ENCODE measurements at places on chromosomes 13 and 19.

DNA sequence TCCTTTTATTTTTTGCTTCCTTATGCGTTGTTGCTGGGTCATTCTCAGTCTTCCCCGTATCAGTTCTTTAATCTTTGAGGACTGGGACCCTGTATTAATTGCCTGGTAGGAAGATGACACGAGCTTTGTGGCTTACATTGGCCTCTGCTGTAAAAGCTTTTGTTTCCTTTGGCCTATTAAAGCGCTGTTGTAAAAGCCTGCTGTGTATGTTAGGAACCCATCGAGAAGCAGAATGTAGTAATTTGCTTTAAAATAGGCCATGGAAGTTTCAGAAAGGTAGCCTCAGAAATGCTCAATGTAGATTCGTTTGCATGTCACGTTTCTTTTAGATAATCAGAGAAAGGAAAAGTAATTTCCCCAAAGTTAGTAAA is 257.5 kb upstream of the STARD13 start:
- no peak for DNase-seq

DNA sequence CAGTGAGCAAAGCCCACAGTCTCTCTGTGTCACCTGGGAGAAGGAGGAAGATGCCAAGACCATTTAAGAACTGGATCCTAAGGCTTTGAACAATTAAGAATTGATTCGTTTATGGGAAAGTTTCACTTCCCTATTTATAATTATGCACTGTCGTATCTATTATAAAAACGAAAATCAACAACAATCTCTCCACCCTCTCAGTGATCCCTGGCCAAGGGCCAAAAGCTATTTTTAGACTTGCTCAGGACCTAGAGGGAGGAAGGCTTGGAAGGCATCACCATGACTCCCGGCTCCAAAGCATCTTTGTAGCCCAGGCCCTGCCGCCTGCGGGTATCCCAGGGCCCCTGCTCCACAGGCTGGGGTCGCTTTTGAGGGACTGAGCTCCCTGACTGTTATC is 1.3 kb downstream of the RHPN2 start:
- DNase-seq: no peak

DNA sequence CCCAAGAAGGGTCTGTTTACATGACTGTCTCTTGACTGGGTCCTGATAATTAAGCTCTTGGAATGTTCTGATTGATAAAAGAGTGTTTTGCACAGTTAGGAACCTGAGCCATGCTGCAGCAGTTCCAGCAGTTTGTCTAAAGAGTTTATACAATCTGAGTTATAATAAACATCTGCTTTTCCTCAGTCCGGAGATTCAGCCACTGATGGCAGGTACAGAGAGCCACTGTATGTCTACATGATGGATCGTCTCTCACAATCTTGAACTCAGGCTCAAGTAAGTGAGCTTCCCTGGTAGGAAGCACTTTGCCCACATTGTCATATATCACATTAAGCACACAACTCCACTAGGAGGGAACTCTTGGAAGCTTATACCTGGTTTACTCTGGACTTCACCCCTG is 84.3 kb downstream of the UGGT2 start:
- DNase-seq: no peak

- DNase-seq: no peak
Measured at GRCh38 chr13:110012102-110012739, 225.8 kb upstream of the IRS2 start.

DNA sequence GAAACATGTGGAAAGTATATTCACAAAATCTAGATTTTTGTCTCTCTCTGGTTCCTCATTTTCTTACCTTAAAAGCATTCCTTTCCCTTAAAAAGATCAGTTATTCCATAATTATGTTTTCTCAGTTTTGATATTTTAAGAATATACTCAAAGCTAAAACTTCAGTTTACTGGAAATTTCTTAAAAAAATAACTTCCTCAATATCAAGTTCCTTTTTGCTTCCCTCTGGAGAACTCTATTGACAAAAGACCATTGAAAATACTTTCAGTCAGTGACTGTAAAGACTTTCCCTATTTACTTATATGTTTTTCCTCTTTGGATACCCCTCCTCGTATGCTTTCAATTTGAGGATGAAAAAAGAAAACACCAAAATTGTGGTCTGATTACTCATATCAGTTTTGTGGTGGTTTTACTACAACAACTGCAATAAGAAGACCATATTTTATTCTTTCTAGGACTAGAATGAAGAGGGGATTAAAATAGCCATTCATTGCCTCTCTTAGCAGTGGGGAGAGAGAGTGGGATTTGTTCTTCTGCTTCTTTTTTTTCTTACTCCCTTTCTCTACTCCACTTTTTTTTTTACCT is 113.2 kb downstream of the ESD start:
- DNase-seq: no peak

DNA sequence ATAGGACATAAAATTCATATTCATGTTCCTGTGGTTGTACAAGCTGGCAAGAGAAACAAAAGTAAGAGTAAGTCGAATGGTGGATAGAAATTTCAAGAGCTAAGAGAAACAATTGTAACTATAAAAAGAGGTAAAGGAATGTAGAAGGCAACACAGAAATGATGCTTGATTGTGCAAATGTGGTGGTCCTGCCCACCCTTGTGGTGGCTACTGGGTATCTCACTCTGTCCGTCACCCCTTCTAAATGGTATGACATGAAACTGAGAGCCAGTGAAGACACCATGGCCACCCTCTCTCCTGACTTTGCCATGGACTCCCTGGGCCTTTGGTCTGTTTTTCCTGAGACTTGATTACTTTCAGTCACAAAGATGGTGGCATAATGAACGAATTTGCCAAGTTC is 925.9 kb upstream of the SLITRK6 start:
- no peak for DNase-seq

GRCh38 chr19:8340341-8341096 is 2.5 kb downstream of the KANK3 start:
- DNase-seq: no peak

- DNase-seq: no peak
Measured at GRCh38 chr13:51781246-51782022, 22.5 kb downstream of the DHRS12 start.

- DNase-seq: no peak
Measured at GRCh38 chr13:102680842-102681740, 13.8 kb downstream of the METTL21C start.

GRCh38 chr13:51249255-51249654 is 27.1 kb downstream of the FAM124A start:
- DNase-seq: no peak

DNA sequence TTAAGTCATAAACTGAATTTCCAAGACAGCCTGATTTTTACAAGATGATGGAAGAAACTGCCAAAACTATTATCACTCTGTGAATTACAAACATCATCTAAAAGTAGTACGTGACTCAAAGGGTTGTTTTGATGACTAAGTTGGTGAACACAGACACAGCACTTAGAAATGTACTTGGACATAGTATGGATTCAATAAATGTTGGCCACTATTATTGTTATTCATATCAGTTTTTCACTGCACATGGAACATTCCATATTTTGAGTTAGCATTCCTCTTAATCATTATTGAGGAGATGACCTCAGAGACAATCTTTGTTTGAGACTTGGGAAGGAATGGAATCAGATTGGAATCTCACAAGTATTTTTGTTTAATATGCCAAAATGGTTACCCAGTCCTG is 172.9 kb downstream of the OXGR1 start:
- DNase-seq: no peak

- DNase-seq: no peak
Measured at GRCh38 chr19:36572593-36573019, 486 bp downstream of the ZNF529 start.

GRCh38 chr13:102913914-102914313 is 68.1 kb downstream of the ERCC5 start:
- no peak for DNase-seq

DNA sequence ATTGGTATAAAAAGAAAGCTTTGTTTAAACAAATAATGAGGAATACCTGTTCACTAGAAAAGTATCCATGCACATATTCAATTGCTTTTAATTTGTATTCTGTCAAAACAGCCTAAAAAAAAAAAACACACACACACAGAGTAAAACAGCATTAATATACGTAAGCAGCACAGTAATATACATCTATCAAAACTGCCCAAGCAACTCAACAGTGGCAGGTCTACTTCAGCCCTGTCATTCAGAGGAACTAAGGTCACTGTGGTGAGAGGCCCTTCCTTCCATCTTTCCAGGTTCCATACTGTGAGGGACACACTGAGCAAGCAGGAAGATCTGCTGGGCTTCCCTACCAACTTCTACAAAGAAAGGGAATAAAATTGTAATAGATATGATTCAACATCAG is 3.8 kb downstream of the PROSER1 start:
- DNase-seq: no peak

- no peak for DNase-seq
Measured at GRCh38 chr13:90793261-90793820, 554.1 kb upstream of the MIR17HG start.

GRCh38 chr19:33440682-33441081 is 67.2 kb downstream of the CEBPG start:
- DNase-seq: no peak

GRCh38 chr19:36775768-36776167 is 3.2 kb upstream of the ZNF850 start:
- no peak for DNase-seq

DNA sequence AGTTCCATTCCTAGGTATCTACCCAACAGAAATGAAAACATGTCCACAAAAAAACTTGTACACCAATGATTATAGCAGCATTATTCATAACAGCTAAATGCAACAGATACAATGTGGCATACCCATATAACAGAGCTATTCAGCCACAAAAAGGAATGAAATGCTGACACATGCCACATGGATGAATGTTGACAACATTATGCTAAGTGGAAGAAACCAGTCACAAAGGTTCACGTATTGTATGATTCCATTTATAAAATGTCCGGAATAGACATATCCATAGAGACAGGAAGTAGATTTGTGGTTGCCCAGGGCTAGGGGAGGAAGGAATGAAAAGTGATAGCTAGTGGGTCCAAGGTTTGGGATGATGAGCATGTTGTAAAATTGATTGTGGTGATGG is 10.8 kb downstream of the CRYL1 start:
- no peak for DNase-seq

DNA sequence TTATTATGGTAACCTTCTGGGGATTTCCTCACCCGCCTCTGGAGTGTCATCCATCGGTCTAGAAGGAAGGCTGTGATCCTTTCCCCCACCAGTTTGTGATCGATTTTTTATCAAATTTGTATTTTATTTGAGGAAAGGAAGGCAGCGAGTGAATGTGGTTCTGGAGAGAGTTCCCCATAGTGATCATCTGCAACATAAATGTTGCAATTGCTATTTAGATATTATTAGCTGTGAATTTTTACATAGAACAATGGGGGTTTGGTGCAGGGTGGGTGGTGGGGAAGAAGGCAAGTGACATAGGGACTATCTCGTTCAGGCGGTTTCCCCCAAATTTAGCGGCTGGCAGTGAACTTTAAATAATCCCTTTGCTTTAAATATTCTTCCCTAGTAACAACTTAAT is 1.2 kb downstream of the CDK8 start:
- DNase-seq: no peak

- DNase-seq: no peak
Measured at GRCh38 chr13:21150013-21150412, 26.3 kb downstream of the SKA3 start.

GRCh38 chr19:41887711-41888382 is 4.9 kb downstream of the ARHGEF1 start:
- no peak for DNase-seq

DNA sequence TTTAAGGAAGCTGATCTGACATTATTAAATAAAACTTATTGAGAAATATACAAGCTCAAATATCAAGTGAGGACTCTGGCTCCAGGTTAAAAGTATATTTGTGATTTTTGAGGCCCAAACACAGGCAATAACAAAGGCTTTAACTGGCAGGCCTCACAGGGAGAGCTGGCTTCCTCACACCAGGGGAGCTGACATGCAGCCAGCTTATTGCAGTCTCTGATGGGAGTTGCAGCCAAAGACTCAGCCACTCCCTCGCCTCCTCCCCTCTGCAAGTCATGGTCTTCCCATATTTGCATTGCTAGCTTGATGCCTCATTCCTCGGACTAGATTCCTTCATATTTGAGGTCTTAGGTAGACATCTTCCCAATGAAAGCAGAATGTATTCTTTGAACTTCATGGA is 647.1 kb upstream of the SLITRK6 start:
- no peak for DNase-seq

DNA sequence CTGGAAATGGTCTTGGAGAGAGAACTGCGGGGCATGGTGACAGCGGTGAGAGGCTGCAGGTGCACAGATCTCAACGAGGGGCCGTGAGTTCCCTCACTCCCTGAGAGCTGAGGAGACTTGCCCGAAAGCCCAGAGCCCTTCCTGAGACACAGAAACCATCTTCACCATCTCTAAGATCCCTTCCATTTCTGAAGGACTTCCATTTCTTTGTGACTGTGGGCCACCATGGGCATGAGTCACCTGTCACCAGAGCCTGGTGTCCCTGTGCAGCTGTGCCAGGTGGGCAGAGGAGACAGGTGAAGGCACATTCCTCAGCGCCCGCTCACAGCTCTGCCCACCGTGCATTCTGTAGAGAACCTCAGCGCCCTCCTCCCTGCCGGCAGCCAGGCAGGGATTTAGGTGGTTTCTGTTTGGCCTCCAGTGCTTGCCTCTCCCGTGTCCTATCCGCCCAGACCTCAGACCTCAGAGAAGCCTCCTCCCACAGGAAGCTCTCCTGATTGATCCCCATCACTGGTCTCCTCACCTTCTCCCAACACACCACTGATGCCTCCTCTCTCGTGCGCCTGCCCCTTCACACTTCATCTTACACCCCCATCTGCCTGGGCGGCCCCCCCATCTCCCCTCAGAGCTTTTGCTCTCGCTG is 24.2 kb downstream of the SH3GL1 start:
- DNase-seq: no peak

DNA sequence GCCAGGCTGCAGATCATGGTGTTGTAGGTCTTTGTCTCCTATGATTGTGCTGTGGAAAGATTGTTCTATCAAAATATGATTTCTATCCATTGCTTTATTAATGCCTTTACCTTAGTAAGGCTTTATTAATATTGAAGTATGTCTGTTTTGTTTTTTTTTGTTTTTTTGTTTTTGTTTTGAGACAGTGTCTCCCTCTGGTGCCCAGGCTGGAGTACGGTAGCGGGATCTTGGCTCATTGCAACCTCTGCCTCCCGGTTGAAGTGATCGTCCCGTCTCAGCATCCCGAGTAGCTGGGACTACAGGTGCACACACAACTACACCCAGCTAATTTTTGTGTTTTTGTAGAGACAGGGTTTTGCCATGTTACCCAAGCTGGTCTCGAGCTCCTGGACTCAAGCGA is 7.7 kb downstream of the IRGC start:
- DNase-seq: no peak

- no peak for DNase-seq
Measured at GRCh38 chr13:70424928-70425327, 316.7 kb upstream of the KLHL1 start.

GRCh38 chr13:23987331-23987894 is 90.1 kb upstream of the C1QTNF9B start:
- DNase-seq: no peak

DNA sequence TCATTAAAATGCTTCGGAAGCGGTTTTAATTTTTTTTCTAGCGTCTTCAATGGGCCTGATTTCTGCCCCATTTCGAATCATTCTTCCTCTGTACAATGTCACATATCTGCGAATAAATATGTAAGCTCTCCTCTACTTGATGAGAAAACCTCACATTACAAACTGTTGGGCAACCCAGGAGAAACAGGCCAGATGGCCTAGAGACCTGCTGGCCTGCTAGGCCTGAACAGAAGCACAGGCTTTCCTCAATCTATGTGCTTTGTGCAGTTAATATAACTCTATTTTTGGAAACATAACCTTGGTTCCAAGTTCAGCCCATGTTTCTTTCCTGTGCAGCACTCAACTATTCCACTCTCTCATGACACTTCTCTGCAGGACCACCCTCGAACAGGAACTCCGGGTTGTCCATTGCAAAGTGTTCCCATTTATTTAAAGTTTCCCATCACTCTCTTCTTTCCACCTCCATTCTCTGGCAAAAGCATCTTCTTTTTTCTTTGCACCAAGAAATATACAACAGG is 42.0 kb downstream of the DCLK1 start:
- DNase-seq: no peak

Data from bone marrow (tissue), 2 donors.